ENCODE measurements at places on chromosomes 12 and 14.
A peak's percentile ranks its signal among the peaks of the same experiment; 100 is the strongest.

DNA sequence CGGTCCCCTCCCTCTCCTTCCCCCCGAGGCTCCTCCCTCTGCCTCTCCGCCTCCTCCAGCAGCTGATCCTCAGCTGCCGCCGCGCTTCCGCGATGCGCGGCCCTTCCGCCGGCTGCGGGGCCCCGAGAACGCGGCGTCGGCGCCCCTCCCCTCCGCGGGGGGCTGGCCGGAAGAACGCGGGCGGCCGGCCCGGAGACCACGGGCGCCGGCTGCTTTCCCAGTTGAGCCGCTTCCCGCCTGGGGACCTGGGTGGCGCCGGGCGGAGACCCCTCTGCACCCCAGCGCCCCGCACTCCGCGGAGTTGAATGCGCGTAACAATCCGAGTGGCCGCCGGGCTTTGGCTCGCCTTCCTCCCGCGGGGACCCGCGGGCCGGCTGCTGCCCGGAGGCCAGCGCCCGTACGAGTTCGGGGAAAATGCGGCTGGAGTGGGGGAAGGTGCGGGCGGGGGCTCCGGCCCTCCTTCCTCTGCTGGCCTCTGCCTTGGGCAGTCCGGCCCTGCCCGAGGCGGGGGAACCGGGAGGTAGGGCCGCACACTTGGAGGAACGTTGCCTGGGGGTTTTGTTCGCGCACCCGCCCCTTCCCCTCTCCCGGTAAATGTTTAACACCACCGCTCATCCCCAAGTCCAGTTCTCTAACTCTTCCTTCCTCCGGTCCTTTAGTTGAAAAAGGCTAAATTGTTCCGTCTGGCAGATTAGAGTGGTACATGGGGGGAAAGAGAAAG is 393 bp upstream of the DCAF5 start:
- peak; percentile 93 for DNase-seq

DNA sequence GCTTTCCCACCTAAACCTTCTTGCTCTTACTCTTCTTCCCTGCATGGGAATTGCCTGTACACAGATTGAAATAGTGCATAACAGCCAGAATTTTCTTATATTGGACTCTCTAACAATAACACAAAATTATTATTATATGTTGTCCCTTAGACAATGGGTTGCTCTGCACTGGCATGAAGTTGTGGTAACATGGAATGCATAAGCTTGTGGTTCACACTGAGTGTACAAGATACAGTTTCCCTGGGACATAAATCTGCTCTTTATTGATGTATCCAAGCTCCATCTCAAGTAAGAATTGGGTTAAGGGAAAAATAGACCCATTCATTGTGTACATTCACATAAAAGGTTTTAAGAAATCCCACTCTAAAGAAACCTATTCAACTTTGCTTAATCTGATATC is 114.4 kb upstream of the NTF3 start:
- no peak for DNase-seq

DNA sequence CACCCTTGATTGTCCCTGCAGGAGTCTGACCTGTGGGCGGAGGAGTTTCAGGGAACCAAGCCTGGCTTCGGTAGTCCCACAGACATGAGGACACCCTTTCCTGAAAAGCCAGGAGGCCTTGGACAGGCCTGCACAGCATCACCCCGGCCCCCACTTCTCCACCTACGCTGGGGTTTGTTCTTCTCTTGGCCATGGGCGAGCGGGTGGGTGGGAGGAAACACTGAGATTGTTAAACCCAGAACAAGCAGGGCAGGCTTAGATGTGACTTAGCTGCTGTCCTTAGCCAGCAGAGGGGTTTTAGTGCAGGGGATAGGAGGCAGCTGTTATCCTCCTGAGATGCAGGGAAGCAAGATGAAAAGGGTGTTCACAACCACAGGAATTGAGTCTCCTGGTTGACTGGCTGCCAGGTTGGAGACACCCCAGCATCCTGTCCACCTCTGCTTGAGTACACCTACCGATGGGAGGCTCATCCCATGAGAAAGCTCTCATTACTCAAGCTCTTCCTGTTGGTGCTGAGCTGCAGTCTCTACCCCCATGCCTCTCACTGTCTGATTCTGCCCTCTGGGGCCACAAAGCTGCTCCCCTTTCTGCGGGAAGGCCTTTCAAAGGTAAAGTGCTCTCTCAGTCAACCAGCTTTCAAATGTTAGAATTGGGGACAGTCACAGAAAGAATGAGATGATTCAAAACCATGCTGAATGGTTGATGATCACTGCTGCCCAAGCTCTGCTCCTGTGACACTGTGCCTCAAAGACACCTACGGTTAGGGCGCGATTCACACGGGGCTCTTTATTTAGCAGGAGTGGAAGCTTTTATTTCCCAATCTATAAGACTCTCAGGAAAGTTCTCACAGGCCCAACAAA is 86.3 kb downstream of the IRF2BPL start:
- DNase-seq: no peak

GRCh38 chr12:4819654-4820053 is 90.1 kb upstream of the KCNA1 start:
- no peak for DNase-seq

GRCh38 chr14:61567838-61568571 is 127.3 kb upstream of the HIF1A start:
- DNase-seq: no peak

- no peak for DNase-seq
These were observed 30.7 kb downstream of the MAGOHB start for GRCh38 chr12:10582704-10583103.

DNA sequence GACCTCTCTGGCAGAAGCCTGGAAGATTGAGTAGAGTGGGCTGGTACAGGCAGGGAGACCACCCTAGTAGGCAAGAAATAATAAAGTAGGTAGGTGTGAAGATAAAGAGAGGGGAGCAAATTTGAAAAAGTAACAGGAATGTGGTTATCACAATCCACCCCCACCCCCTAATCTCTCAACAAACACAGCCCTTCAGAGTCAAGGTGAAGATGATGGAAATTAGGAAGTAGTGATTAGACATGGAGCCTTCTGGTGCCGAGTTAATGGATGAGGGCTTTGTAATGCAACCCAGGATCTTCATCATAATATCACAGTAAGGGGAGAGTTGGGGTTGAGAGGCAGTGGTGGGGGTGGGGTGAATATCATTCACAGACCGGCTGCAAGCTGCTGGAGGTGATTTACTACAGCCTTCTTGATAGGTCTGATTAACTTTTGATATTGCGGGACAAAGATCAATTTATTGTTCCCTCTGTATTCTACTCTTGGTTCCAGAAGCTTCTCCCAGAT is 29.2 kb upstream of the CRY1 start:
- no peak for DNase-seq

- DNase-seq: no peak
These were observed 85.7 kb upstream of the E2F7 start for GRCh38 chr12:77151030-77151429.

- DNase-seq: no peak
These were observed 13.0 kb downstream of the GTSF1 start for GRCh38 chr12:54460317-54460923.

DNA sequence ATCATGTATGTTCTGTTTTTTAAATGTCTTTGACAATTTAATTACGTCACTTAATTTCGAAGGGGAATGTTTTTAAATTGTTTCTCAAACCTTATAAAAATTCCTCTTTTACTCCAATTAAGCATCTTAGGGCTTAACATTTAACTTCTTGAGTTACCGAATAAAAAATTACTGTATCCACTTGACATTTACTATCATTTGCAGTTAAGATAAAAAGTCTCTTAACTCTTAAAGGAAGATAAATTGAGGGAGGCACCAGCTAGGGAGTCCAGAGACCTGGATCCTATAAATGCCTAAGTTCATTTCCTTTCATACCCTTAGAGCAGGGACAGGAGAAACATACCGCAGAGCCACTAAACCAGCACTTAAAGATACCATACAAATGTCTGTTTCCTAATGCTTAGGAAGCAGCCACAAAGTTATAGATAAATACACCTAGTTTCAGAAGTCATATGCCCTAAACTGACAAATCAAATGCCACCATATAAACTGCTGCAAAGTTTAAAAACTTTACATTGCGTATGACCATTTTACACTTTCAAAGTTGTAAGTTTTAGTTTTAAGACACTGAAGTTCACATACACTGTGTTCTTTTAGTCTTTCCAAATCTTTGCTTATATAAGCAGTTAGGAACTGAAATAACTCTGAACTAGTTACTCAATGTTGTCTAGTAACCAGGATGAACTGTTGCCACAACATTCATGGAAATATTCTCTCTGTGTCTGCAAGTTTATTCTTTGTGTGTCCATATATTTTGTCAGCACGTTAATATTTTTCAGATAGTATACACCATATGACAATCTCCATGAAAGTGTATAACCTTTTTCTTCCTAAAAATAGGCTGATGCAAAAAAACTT is 71.2 kb downstream of the GALNT4 start:
- no peak for DNase-seq

DNA sequence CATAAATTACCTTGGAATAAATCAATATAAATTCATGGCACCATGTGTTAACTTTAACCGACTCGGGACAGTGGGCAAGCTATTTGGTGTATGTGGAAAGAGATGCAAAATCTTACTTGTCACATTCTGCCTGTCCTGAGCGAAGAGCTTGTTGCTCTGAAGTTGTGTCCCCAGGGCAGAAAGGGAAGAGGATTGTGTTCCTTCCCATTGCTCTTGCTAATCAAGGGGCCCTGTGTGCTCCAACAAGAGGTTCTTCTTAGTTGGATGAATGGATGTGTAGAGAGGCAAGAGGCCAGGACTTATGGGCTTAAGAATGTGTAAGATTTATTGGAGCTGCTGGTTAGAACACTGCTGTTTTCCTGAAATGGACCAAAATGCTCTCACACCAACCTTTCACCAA is 36.5 kb upstream of the FRS2 start:
- DNase-seq: peak; percentile 25

- peak; percentile 97 for DNase-seq
These were observed 118.9 kb downstream of the PIWIL1 start for GRCh38 chr12:130456375-130457199.

- DNase-seq: no peak
These were observed 15.1 kb downstream of the PHETA1 start for GRCh38 chr12:111353603-111354295.

DNA sequence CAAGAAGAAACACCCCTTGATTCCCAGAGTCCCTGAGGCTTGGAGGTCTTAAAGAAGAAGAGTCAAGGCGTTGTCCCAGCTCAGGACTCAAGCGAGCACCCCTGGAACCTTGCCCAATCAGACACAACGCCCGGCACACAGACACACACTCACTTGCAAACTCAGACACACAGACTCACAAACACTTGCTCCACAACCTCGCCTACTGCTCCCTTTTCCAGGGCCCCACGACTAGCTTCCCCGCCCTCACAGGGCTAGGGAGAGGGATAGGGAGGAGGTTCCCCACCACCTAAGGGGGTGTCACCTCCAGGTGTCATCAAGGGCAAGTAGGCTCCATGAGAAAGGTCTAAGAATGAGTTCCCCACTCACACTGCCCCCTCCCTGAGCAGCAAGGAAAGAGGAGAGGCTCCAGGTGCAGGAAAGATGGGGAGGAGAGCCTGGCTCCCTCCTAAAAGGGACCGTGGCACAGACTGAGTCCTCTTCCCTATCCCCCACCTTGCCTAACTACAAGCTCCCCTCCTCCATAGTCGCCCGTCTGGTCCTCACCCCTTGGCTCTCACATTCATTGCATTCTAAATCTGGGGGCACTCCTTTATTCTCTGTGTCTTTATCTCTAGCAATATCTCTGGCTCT is 717 bp downstream of the WNT10B start:
- DNase-seq: no peak

- DNase-seq: no peak
These were observed 29.5 kb upstream of the MAP1LC3B2 start for GRCh38 chr12:116529686-116530085.

DNA sequence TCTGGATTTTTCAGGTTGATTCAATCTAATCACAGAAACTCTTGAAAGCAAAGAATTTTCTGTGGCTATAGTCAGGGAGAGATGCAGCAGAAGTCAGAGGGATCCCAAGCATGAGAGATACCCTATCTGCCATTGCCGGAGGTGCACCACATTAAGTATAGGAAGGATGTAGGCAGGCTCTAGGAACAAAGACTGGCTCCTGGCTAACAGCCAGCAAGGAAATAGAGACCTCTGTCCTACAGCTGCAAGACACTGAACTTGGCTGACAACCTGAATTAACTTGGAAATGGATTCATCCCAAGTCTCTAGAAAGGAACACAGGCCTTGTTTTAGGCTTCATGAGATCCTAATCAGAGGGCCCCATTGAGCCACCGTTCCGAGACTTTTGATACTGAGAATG is 364.9 kb upstream of the FLRT2 start:
- DNase-seq: no peak

DNA sequence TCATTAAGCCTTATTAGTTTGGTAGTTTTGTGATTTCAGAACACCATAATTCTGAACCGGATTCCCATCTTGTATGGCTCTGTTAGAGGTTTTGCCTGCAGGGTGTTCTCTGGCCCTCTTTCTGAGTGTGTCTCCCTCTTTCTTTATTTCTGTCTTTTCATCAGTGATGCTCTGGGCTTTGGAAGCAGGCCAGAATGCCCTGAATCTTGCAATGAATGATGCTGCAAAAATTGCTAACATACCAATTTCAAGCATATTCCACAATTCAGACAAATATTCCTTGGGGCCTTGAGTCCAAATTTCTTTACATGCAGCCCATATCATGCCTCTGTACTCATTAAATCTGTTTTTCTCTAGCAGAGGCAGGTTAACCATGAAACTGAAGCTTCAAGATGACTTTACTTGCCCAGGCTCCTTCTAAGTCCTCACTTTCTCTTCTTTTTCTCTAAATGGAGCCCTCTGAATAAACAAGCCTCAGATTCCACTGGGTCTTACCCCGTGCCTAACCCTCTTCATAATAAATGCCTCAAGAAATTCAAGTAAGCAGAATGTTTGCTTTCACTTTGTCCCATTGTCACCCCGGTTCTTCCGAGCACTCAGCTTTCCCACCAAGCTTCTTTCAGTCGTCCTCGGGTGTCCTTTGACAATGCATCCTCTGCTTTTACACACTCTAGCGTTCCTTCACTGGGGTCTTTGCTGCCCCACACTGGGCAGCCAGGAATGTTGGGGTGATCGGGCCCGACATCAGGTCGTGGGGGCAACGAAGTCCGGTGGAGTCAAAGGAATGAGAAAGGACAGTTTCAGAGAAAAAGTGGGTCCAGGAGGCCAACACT is 78.8 kb upstream of the SLC38A4 start:
- DNase-seq: no peak

- no peak for DNase-seq
These were observed 51.1 kb downstream of the MIS18BP1 start for GRCh38 chr14:45201905-45202304.

DNA sequence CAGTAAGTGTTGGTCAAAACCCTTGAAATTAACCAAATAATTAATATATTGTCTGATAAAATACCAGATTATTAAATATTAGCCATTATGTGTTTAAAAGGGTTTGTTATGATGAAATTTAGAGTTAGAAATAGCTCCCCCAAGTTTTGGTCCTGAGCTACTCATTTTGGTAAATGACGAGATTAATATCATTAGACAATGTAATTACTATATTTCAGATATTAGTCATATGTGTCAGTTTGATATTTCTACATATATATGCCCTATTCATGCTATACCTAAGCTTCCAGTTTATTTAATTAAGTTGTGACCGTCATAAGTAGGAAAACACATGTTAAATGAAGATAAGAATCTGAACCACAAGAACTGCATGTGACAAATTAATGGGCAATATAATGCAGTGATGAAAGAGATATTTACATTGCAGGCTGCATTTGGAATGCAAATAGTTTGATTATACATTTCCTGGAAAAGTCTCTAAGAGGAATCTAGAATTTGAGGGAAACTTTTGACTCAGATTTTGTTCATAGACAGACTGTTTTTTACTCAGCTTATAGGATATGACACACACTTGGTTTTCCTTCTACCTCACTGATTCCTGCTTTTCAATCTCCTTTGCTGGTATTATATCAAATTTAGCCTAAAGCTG is 70.5 kb downstream of the TBC1D30 start:
- no peak for DNase-seq
